M059J (cell line): ENCODE measurements at places on chromosomes 6 and 20. TPM values are rescaled to one million over a fixed set of nuclear protein-coding genes. Genes with fewer than 3 reads are reported as not detected.

The UBE2J1 gene
- 18.6 and 28.8 TPM in 2 replicates for total RNA-seq

GRCh38 chr6:126945150-126945685 is 173.3 kb upstream of the RSPO3 start:
- DNase-seq, result no peak

DNA sequence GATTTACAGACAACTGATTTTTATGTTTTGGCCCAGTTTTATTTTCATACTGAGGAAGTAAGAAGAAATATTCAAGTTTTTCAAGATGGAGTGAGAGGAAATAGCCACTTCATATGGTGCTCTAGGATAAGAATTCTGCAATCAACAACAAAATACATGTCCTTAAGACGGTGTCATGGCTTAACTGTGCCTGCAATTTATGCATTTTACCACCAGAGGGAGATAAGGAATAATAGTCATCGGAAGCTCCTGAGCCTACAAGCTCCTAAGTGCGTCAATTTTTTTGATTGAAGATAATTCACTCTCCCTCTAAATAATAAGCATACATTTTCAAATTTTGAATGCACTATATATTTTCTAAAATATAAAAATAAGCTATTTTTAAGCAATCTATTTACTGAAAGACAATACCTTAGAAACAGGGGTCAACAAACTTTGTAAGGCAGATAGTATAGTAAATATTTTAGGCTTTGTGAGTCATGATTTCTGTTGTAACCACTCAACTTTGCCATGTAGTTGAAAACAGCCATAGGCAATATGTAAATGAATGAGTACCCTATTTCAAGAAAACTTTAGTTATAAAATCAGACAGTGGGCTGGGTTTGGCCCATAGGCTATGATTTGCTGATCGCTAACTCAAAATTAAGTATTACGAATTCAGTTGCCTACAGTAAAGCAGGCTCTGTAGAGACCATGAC is 230.9 kb upstream of the DTNBP1 start:
- no peak for DNase-seq

DNA sequence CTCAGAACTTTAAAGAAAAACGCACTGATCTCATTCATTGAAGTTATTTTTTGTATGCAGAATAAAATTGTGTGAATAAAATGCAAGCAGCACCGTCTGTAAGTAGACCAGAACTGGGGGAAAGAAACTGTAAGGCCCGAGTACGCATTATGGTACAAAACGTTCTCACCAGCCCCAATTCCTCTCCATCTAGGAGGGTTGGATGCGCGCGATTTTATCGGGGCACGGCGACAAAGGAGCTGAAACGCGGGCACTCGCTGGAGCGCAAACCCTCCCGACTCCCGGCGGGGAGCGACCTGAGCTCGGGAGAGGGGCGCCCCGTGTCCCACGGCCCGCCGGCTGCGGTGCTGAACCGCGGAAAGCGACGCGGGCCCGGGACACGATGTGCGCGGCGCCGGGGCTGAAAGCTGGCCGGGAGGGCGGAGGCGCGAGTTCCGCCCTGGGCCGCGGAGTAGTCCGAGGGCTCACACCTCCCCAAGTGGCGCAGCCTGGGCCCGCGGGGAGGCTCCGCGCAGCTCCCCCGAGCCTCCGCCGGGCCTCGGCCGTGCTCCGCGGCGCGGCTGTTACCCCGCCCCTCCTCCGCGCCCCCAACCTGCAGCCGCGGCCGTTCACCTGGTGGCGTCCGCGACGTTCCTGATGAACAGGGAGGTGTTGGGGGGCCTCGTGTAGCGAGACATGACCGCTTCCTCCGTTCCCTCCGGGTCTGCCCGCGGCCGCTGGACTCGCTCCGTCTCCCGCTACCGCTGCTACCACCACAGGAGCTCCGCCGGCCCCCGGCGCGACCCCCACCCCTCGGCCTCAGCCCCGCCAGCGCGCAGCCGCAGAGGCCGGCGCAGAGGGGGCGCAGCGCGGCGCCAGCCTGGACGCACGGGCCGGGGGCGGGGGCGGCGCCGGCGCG is at the start of gene SRSF12:
Gene SRSF12, minus strand, starts transcription at position 861 of the 898 bp plus-strand sequence. Its CDS starts 184 bp downstream, at position 677.
- peak; percentile 17 for DNase-seq

DNA sequence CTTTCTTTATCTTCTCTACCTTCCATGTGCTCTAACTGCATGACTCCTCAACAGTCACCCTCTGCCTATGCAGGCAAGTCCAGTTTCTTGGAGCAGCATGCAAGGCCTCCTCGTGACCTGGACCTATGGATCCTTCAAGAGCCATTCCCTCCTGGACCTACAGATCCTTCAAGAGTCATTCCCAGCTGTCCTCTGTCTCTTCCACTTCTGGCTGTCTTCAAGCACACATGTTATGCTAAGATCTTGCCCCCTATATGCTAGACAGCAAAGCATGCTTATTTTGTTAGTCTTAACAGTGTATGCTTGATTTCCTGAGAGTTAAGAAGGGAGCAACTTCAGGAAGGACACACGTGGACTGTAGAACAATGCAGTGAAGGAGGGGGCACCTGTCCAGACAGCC is 7.5 kb downstream of the ID4 start:
- DNase-seq, result no peak

GRCh38 chr6:89950446-89950845 is 56.2 kb downstream of the GJA10 start:
- no peak for DNase-seq

DNA sequence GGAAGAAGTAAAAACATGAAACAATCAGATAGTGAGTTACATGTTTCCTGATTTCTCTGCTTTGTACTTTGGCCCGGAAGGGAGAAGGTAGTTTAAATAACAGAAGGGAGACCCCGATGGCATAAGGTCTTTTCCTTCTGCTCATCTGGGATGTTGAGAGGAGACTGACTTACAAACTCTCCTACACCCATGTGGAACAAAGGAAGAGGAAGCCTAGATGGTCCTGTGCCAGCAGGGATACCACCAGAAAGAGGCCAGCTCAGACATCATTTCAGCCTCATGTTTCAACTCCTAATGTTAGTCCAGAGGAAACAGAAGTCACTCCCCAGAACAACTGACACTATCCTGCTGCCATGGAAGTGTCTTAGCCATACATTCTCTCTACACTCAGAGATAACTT is 250.7 kb upstream of the NOX3 start:
- DNase-seq, result peak; percentile 7

GRCh38 chr6:15256538-15257271 is 10.8 kb downstream of the JARID2 start:
- peak; percentile 61 for DNase-seq

GRCh38 chr20:35968930-35969329 is 540 bp downstream of the CNBD2 start:
- peak; percentile 63 for DNase-seq

DNA sequence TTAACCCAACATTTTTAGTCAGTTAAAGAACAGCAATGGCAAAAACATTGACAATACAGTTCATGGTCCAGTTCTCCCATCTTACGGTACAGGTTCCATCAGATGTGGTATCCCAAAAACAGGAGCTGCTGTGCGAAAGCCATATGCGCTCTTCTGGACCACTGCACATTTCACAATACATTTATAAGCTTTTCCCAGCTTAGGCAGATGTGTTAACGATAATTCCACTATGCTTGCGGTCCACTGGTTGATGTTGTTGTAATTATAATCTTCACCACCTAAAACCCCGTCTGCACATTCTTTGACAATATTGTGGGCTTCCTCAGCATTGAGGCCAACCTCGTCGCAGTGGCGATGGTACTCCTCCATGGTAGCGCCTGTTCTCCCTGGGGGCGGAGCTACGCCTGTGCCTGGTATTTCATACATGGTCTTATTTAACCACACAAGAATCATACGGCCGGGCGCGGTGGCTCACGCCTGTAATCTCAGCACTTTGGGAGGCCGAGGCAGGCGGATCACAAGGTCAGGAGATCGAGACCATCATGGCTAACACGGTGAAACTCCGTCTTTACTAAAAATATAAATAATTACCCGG is 52.0 kb downstream of the BFSP1 start:
- DNase-seq, result no peak
